ENCODE measurements at places on chromosomes 4 and X. TPM values are rescaled to one million over a fixed set of nuclear protein-coding genes. Genes with fewer than 3 reads are reported as not detected.

CCNI gene
- total RNA-seq, result 331 TPM

RAB9B gene
- total RNA-seq, result 5.6 TPM

SORBS2 gene
- 61.0 TPM for total RNA-seq

SCD5 gene
- total RNA-seq, result 27.0 TPM

TEX13C gene
- total RNA-seq, result not detected

KLHL34 gene
- total RNA-seq, result 0.53 TPM

CLCN4 gene
- total RNA-seq, result 11.7 TPM

All from metanephros (tissue), 2 donors.